ENCODE measurements at places on chromosomes 1 and 21.

DNA sequence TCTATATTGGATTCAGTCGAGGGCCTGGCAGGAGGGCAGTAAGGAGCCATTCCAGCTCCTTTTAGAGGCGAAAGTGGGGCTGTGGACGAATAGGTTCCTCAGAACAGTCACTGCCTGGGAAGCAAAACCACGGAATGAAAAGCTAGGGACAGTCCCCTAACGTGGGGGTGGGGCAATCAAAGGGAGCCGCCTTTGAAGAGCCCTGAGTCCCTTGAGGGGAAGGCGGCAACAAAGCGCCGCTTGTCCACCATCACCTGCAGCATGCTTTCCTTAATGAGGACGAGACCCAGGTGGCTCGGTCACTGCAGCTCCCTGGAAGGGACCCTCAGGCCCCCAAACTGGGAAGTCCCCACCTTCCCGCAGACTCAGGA, 184.7 kb downstream of the ETS2 start:
- DNase-seq = no peak

DNA sequence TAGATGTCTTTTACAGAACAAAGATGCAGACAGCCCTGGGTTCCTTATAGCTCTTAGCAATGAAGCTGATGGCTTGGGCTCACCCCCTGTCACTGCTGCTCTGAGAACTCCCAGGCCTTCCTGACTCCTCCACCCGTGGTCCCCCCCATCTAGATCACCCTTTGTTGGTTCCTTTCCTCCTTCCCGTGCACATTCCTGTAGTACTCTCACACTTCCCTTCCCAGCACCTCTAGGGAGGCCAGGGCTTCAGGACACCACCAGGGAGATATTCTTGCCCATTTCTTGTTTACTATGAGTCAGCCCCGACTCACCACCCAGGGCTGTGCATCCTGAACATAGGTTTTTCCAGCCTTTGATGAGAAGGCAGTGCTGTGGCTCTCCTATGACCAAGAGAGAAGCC, 14.4 kb upstream of the NOS1AP start:
- DNase-seq = no peak

GRCh38 chr1:207244409-207244801, 77.1 kb upstream of the CD55 start:
- no peak for DNase-seq

DNA sequence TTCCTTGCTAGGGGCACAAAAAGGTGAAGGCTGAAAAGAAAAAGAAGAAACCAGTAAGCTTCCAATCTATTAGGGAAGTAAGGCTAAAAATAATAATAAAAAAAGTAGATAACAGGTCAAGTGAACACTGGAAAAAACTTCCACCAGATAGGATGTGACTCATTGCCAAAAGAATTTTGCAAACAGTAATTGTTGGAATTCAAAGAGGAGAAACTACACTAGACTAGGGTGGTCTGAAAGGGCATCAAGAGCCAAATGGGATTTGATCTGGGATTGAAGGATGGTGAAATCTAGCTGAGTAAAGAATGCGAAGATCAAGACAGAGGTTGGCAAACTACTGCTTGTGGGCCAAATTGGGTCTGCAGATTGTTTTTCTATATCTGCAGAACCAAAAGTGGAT, 6.0 kb upstream of the ST6GALNAC3 start:
- no peak for DNase-seq

- DNase-seq = no peak
Observed at GRCh38 chr1:18948048-18948912, 8.2 kb downstream of the IFFO2 start.

DNA sequence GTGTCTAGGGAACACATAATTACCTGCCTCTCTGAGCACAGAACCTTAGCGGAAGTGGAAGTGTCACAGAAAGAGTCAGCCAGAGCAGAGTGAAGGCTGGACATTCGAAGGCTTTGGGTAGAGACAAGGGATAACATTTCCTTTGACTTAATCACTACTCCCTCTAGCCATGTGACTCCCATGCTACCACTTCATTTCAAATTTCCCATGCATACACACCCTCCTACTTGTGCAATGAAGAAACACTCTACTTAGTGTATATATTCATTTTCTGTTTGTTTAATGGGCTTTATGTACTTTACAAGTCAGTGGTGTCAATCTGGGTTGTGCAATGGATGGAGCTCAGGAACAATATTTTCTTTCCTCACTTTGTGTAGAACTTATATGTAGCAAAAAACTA, 6.9 kb downstream of the ANKRD35 start:
- DNase-seq = no peak

GRCh38 chr21:42584296-42584641, 69.2 kb upstream of the PDE9A start:
- DNase-seq = no peak

GRCh38 chr1:18569811-18570545, 60.7 kb upstream of the PAX7 start:
- no peak for DNase-seq

- DNase-seq = no peak
Observed at GRCh38 chr1:62386351-62387121, 50.3 kb upstream of the USP1 start.

DNA sequence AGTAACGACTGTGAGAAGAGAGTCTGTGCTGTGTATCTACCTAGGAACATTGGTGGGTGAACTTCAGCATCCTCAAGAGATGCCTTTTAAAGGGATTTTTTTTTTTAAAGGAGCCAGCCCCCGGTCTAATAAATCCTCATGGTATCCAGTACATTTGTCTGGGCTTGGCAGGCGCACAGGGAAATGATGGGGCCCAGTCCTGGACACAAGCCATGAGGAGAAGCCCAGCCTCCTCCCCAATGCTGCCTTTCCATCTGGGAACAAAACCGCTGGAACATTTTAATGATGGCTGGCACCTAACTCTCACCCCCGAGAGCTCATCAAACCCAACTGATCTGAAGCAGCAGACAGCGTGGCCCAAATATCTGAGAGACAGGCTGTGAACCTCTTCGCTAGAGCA, 64.2 kb downstream of the ACOT7 start:
- DNase-seq = no peak

- no peak for DNase-seq
Observed at GRCh38 chr1:222798975-222799374, 15.9 kb upstream of the DISP1 start.

- DNase-seq = no peak
Observed at GRCh38 chr21:44829507-44830092, 11.7 kb upstream of the SUMO3 start.

GRCh38 chr1:162696286-162696862, 64.1 kb downstream of the DDR2 start:
- DNase-seq = peak; percentile 97

GRCh38 chr1:57010511-57010910, 44.7 kb upstream of the C8B start:
- no peak for DNase-seq

- no peak for DNase-seq
Observed at GRCh38 chr1:158930504-158930903, 848 bp upstream of the PYHIN1 start.

- DNase-seq = no peak
Observed at GRCh38 chr21:46562964-46563607, 41.8 kb downstream of the S100B start.

DNA sequence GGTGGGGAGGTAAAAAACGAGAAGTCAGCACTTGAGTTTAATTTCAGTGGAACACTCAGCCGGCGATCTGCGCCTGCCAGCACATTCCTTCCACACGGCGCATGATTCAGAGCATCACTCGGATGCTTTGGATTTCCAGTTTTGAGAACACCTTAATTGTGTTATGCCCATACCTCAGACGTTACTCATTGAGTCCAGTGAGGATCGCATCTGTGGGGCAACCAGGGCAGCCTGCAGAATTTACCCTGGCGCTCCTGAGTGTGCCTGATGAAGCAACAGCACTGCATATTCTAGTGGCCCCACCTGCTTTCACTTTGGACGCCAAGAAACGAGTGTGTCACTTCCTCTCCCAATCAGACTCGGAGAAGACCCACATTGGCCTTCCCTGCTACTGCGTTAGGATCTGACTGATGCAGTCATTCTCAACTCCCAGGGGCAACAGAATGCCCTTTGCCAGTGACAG, 19.9 kb downstream of the FAM89A start:
- DNase-seq = no peak

DNA sequence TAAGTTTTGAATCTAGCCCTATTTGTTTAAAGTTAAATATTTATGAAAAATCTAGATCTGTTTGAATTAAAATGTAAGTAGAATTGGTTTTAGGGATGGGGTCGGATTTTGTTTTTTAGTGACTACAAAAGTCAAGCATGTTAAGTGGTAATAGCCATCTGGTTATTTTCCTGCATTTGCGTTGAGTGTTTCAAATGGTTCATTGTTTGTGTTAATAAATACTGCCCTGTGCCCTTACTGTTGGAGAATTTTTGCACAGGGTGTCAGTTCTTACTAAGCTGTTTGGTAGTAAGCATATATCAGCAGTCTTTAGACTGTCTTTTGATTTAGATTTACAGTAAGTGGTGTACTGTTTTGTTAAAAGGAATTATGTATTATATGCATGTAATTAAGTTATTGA, 46.1 kb upstream of the TARS2 start:
- no peak for DNase-seq

- DNase-seq = no peak
Observed at GRCh38 chr1:20867062-20867461, 80.0 kb upstream of the HP1BP3 start.

DNA sequence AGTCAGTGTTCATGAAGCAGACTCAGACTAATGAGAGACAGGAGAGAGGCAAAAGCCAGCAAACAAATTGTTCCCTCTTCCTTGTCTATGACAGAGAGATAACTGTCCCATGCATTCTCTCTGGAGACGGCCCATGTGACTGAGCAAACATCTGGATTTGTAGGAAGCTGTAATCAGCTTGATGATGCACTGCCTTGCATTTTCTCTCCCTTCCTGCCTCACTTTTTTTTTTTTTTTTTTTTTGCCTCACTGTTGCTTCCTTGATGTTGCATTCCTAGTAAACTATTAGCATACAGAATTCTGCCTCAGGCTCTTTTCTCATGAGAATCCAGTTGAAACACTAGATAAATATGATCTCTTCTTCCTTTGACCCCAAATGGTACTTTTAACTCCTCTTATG, 134.5 kb downstream of the HHIPL2 start:
- peak; percentile 1 for DNase-seq

DNA sequence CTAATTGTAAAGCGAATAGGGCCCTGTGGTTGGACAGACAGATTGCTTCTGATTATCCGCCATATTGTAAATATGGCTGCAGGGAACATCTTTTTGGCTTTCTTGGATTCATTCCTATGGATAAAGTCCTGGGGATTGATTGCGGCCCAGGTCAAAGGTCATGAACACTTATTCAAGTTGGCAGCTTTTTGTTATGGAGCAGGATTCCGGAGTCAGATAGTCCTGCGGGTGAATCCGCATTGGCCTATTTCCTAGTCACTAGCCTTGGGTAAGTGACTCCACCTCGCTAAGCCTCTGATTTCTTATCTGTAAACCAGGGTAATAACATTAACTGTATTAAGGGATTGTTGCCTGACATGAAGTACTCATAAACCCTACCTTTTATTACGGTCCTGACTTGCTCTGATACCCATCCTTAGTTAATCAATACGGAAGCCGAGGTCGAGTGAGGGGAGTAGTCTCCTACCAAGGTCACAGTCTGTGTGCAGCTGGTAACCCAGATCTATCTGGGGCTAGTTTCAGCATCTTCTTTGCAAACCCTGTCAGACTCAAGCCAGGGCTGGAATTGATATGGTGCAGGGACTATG, 31.7 kb downstream of the EDN2 start:
- DNase-seq = no peak
